Hair follicle dermal papilla cell (primary cell): ENCODE measurements at places on chromosomes 6 and 20. TPM values are rescaled to one million over a fixed set of nuclear protein-coding genes. Genes with fewer than 3 reads are reported as not detected.

The SLC22A7 gene
- not detected in 2 replicates for total RNA-seq

The NINL gene
- 10.6 and 16.4 TPM in 2 replicates for total RNA-seq

The SLC17A9 gene
- total RNA-seq = 11.1 and 13.0 TPM in 2 replicates

The IPCEF1 gene
- total RNA-seq = 0.24 and 0.65 TPM in 2 replicates
